ENCODE measurements at places on chromosomes 12 and 14.

GRCh38 chr12:58592475-58593207 is 327.7 kb downstream of the LRIG3 start:
- no peak for DNase-seq

GRCh38 chr12:26233631-26234030 is 38.3 kb downstream of the SSPN start:
- DNase-seq, result no peak

DNA sequence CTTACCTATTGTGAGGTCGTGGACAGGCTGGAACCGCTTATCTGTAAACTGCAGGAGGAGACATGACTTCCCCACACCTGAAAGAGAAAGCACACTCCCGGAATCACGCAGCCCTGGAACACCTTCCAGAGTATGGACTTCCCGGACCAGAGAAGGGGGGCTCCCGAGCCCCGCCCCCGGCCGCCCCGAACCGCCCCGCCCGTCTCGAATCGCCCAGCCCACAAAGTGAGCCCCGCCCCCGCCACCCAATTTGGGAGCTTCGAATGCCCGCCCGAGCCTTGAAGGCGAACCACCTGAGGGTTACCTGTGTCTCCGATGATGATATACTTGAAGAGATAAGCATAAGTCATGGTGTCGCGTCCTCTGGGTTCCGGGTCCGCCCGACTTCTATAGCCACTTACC is 235 bp downstream of the RAB2B start:
- no peak for DNase-seq

- DNase-seq, result no peak
Observed at GRCh38 chr14:32823706-32824105, 115.0 kb upstream of the NPAS3 start.

DNA sequence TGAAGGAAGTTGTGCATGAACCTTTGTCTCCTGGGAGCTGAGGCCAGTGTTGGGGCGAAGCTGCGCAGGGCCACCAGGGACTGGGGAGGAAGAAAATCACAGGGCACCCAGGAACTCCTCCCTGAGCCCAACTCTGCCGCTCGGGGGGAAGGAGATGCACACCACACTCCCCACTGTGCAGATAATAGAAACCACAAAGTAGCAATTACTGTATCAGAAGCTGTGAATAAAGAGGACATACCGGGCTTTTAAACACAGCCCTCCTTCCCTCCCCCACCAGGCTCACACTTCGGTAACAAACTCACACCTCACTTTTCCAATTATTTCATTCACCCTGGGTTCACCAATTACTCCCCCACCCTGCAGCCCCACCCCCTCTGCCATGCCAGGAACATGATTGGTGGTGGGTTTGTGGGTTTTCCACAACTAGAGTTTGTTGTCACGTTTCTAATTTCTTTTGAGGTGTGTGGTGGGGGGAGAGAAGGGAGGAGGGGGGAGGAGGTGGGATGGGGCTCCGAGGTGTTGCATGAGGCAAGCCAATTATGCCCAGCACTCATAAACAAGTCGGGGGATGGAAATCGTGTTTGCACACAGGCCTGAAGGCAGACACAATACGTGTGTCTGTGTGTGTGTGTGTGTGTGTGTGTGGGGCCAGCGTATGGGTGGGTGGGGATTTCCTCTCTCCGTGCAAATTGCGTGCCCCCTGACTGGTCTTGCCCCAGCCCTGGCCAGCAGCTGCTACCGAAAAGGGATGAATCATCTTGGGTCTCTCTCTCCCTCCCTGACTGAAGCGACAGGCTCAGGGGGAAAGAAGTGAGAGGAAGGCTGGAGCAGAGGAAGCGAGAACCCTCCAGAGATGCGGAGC is 103.3 kb downstream of the RBM19 start:
- no peak for DNase-seq

DNA sequence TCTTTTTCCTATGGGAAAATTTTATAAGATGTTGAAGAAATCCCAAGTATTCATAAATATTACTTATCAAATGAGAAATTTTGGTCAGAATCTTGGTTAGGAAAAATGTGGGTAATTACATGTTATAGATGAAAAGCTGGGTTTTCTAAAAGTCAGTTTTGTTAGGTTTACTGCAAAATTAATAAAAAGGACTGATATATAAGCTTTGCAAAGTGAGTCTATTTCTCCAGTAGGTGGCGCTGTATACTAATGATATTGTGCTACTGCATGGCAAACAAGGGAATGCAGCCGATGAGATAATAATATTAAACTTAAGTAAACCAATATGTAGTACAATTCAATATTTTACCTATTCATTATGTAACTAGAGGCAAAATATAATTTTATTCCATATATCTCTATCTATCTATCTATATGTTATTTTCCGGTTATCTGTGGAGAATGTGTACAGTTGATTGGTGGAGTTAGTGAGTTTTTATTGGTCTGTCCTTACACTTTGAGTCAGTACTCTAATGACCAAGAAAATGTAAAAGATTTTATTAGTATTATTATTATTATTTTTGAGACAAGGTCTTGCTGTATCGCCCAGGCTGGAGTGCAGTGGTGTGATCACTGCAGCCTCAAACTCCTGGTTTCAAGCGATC is 32.9 kb downstream of the MIPOL1 start:
- peak; percentile 88 for DNase-seq

DNA sequence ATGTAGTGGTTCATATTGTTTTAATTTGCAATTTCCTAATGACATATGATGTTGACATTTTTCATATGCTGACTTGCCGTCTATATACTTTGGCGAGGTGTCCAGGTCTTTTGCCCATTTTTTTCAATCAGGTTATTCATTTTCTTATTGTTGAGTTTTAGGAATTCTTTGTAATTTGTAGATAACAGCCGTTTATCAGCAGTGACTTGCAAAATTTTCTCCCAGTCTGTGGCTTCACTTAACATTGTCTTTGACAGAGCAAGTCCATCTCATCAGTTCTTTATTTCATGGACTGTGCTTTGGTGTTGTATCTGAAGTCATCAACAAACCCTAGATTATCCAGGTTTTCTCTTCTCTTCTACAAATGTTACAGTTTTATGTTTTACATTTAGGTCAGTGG is 12.6 kb upstream of the KLHDC2 start:
- no peak for DNase-seq

- DNase-seq, result no peak
Observed at GRCh38 chr14:29242755-29243754, 476.5 kb downstream of the FOXG1 start.

- no peak for DNase-seq
Observed at GRCh38 chr12:128549601-128550218, 274.0 kb downstream of the SLC15A4 start.

DNA sequence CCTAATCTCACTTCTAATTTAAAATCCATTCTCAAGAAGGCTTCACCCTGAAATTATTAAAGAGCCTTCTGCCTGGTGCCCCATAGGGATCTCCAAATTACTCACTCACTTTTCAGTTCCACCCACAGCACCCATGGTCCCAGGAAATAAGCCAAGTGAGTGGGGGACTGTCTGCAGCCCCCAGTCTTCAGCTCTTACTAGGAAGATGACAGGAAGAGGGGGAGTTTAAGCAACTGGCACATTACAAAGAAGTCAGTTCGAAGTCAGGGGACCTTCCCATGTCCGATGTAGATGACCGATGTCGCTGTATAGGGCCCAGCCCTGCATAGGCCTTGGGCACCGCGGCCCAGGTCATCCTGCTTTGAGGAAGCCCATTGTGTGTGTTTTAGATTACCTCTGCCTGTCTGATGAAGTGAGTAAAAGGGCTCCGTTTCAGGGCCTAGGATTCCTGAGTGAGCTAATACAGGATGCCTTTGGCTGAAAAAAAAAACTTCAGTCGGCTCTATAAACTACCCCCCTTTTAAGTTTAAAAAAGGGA is 1.9 kb downstream of the ACTN1 start:
- no peak for DNase-seq

GRCh38 chr12:68469113-68469512 is 137.0 kb upstream of the MDM1 start:
- DNase-seq, result no peak

GRCh38 chr14:74064426-74064825 is 19.8 kb downstream of the ALDH6A1 start:
- no peak for DNase-seq

GRCh38 chr12:53586745-53587144 is 39.4 kb downstream of the ATF7 start:
- no peak for DNase-seq

DNA sequence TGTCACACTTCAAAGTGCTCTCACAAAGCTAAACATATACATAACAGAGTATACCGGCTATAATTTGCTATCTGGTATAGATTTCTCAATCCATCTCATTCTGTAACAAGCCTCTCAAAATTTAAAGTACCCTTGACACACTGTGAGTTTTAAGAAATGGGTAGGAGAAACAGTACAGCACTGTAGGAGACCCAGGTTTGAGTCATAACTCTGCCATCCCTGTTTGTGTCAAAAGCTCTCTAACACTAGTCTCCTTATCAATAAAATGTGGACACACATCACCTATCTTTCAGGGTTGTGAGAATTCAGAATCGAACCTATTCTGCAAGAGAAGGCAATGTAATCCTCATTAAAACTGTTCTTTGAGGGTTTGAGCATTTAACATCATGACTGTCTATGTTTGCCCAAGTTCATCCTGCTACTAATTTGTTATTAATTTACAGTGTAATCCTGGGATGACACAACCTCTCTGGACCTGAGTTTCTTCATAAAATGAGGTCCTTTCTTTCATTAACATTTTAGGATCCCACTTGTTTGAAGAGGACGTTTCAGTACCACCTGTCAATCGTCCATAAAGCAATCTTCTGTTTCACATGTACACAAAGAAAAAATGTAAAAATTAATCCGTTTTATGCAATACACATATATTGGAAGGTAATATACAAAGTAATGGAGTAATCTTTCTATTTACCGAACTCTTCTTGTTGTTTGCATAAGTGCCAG is 12.1 kb downstream of the SPTSSA start:
- peak; percentile 85 for DNase-seq

- no peak for DNase-seq
Observed at GRCh38 chr12:76113800-76114757, 29.6 kb upstream of the NAP1L1 start.

- no peak for DNase-seq
Observed at GRCh38 chr12:8913702-8914032, 642 bp upstream of the PHC1 start.

- peak; percentile 32 for DNase-seq
Observed at GRCh38 chr12:13534645-13535398, 338.3 kb downstream of the EMP1 start.

GRCh38 chr12:92105676-92106075 is 40.0 kb downstream of the BTG1 start:
- no peak for DNase-seq

DNA sequence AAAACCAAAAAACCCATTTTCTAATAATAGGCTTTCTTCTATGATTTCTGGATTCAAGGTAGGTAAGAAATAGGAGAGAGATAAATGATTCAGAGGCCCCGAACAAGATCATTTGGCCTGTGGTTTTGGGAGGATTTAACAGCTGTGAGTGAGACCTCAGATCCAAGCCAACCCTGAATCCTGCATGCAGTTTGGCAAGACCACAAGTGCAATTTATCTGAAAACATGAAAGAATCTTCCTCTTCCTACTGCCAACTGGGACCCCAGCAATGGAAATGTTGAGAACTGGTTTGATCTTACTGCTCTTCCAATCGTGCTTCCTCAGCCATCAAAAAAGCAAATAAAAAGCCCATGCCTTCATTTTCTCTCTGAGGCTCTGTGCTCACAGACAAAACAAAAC is 519.7 kb upstream of the TBX3 start:
- DNase-seq, result no peak

GRCh38 chr14:92258934-92259333 is 64.0 kb upstream of the SLC24A4 start:
- no peak for DNase-seq

DNA sequence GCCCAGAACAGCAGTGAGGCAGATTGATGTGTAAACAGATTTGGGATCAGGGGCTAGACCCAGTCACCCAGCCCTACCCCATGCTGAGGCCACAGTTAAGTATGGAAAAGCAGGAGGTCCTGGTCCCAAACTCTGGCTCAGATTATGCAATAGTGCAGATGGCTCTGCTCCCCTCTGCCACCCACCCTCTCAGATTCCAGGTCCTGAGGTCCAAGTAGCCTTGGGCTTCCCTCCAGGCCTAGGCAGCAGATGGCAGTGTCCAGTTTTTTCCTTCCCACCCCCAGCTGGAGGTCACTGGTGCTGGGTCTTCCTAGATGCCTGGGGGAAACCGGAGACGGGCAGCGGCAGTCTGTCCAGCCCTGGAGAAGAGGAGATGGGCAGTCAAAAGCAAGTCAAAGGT is 2.8 kb upstream of the DHH start:
- no peak for DNase-seq

GRCh38 chr12:108468196-108468968 is 46.7 kb upstream of the FICD start:
- no peak for DNase-seq

DNA sequence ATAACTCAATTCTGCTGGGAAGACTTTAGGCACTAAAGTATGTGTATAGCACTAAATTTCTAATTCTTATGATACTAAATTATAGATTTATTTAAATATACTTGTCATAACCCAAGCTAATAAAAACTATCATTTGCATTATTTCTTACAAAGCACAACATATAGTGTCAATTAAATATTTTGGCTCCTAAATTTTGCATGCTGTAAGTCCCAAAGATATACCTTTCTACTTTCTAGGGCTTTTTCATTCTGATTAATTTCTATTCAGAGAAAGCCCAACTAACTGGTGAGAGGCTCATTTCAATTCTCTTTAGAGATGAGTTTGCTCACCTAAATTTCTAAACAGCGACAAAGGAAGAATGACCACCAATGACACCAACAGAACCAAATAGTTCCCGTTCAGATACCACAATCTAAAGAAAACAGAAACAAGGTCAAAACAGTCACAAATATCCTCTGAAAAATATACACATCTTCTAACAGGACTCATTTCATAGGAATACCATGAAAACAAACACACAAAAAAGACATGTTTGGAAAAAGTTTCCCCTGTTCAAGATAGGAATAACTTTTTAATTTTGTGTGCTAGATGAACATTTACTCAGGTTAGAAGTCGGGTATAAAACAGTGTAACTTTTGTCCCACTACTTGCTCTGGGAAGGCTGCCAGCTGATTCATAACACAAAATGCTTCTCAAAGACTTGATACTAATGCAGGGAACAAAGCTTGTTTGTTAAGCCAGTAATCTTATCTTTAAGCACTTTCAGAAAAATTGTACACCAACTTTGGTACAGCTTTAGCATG is 7.6 kb downstream of the SLC38A2 start:
- DNase-seq, result no peak

DNA sequence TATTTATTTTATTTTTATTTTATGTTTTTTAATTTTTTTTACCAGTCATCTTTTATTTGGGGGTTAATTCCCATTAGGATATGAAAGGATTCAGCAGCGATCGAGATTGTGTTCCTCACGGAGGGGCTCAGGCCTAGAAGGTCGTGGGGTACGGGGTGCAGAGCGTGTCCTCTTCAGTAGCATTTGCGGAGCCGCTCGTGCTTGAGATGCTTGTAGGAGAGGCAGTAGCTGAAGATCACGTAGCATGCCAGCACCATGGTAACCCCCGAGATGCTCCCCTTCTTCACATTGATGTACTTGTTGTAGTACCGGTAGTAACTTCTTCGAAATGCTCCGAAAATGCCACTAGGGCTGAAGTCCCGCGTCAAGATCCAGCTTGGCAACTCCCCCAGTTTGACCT is 40.5 kb upstream of the PLEKHG6 start:
- no peak for DNase-seq

GRCh38 chr12:107007411-107007810 is 20.5 kb upstream of the MTERF2 start:
- DNase-seq, result no peak

Measured in NCI-H2029 (cell line).